ENCODE measurements at places on chromosomes 4 and X.
A peak's percentile ranks its signal among the peaks of the same experiment; 100 is the strongest.

GRCh38 chr4:150974750-150975149 lies 40.3 kb downstream of the LRBA start:
- DNase-seq: no peak

GRCh38 chrX:51862920-51863319 lies 30.5 kb upstream of the MAGED1 start:
- no peak for DNase-seq

DNA sequence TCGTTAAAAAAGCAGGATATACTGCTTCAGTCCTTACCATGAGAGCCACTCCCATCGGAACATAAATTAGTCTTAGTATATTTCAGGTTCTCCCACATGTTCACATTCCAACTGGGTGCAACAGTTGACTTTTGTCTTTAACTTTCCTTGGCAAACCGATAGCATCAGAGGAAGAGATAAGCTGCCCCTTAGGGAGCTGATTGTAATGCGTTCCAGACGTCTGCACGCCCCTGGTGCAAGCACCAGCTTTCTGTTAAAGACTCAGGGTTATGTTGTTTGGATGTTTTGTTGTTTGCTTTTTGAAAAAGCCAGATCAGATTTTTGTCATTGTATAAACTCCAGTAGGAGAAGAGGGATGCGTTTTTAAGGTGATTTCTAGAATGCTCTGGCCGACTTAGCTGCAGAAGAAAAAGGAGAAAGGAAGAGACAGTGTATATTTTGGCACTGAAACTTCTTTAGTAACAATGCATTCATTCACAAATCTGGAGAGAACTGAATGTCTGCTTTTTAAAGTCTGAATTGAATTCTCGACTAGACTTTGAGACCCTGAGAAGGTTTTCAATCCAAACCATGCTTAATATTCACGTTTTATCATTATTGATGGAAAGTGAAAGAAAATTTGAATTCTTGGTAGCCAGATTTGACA lies 160.9 kb downstream of the CBR4 start:
- no peak for DNase-seq

- DNase-seq: no peak
Observed at GRCh38 chrX:134794692-134795091, 136.4 kb upstream of the PLAC1 start.

GRCh38 chr4:136369073-136369472 lies 1163.2 kb downstream of the PCDH18 start:
- no peak for DNase-seq

DNA sequence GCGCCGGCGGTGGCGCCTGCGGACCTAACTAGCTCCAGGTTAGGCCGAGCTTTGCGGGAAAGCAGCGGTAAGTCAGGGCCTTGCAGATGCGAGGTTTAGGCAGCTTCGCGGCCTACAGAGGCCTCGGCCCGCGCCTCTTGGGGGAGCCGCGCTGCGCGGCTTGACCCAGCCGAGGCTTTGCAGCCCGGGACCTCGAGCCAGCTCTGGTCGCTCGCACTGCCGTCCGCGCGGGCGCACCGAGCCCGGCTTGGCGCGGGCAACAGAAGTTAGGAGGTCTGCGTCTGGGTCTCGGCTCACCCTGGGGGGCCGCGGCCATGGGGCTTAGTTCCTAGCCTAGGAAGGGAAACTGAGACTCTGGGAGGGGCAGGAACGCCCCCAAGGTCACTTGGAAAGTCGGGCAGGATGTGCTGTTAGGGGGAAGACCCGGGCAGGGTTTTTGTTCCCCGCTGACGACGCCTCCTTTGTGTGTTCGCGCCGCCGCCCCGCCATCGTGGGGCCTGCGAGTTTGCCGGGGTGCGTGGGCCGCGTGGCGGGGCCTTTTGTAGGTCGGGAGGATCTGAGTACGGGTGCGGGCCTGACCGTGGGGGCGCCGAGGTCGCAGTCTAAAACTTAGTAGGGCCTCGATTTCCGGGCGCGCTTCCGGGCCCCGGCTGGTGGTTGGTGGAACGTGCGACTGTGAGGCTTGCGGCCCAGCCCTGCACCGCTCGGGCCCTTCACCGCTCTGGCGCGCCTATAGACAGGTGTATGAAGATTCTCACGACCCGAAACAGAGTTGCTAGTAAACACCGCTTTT lies 482 bp downstream of the RNF4 start:
- peak; percentile 73 for DNase-seq

- no peak for DNase-seq
Observed at GRCh38 chrX:81957318-81957717, 755.4 kb downstream of the SH3BGRL start.

DNA sequence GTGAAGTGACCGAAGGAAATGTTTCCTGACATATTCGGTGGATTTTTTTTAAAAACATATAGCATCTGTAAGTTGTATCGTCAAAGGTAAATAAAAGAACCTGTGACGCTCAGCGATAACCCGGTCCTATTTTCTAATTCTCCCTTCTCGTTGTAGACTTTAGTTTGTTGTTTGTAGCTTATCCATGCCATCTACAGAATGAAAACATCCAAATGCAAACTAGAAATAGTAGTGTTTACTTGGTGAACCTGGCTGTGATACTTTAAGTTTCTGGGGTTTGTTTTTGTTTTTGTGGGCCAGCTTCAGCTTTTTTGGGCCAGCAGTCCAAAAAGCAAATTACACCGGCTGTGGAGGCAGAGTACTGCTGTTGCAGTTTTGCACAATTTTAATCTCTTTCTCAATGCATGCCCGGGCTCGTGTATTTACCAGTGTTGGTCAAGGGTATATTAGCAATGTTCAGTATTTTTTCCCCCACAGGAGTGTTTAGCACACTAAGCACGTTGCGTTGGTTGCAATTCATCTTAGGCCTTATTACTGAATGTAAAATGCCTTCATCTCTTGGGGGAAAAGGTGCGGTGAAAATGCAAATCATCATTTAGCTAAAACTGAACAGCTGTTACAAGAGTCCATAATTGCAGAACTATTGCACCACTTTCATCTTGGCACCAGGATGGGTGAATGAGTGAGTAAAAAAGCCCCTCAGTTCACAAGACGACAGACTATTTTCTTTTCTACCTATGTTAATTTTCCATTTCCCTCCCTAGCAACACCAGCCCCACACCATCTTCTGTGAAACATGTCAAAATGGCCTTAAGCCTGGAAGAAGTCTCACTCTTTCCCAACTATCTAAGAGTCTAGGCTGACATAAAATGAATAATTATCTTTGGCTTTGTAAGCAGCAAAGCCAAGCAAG lies 1.7 kb upstream of the CNOT6L start:
- peak; percentile 35 for DNase-seq

GRCh38 chrX:10176121-10177003 lies 19.6 kb downstream of the CLCN4 start:
- DNase-seq: no peak

DNA sequence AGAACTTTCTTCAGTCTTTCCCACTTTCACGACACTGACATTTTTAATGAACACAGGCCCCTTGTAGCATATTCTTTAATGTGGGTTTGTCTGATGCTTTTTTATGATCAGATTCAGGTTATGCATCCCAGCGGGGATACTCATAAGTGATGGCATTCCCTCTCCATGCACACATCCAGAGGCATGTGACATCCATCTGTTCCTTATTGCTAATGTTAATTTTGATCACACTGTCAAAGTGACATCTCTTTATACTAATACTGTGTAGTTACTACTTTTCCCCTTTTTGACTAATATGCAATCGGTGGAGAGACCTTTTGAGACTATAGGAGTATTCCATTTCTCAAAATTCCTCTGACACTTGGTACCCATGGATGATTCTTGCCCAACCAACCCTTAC lies 43.8 kb upstream of the HS3ST1 start:
- no peak for DNase-seq

- DNase-seq: no peak
Observed at GRCh38 chrX:6505960-6506359, 29.0 kb downstream of the VCX3A start.
